ENCODE measurements at places on chromosomes 5 and 9.
A peak's percentile ranks its signal among the peaks of the same experiment; 100 is the strongest.

DNA sequence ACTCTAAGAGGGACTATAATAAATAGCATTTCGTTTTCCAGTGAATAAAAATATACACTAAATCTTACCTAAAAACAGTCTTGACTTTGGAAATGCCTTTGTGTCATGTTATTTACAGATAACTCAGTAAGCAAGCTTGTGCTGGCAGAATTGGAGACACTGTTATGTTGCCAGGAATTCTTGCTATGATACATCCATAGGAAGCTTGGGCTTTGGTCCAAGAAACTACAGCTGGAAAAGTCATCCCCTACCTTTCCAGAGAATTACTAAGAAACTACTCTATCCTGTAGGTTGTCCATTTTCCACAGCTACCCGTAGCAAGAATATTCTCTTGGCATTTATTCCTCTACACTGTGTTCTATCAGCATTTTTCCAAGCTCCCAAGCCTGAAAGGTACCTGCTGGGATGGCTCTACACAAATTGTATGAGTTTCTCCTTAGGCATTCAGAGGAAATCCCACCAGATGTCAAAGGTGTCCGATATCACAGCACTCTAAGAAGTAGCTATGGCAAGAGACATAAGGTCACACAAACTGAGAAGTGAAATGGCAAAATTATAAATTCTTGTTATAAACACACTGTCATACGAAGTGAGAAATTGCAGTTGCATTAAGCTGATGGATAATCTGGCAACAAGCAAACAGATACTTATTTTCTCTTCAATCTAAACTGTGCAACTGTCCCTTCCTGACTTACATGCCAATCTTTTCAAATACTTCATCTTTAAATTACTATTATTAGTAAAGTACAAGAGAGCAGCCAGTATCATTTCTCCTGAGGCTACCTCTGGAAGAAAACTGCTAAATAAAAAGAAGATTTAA, 68.5 kb downstream of the MCTP1 start:
- DNase-seq: no peak

- DNase-seq: peak; percentile 26
These were observed 1.4 kb downstream of the PTGR1 start for GRCh38 chr9:111597852-111598732.

DNA sequence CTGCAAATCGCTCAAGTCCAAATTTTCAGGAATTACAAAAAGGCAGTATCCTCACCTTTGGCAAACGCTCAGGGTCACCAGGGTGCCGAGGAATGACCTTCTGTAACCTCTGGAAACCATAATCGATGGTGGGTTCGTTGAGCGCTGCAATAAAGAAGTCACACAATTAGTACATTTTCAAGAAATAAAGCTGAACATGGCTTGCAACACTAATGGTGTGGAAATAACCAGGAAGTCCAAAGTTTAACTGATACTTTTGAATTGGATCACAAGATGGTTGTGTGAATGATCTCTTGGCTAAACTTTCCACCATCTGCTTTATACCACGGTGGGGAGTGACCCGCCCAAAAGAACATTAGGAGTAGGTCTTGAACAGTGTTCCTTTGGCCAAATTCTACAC, 368.7 kb downstream of the EBF1 start:
- no peak for DNase-seq

DNA sequence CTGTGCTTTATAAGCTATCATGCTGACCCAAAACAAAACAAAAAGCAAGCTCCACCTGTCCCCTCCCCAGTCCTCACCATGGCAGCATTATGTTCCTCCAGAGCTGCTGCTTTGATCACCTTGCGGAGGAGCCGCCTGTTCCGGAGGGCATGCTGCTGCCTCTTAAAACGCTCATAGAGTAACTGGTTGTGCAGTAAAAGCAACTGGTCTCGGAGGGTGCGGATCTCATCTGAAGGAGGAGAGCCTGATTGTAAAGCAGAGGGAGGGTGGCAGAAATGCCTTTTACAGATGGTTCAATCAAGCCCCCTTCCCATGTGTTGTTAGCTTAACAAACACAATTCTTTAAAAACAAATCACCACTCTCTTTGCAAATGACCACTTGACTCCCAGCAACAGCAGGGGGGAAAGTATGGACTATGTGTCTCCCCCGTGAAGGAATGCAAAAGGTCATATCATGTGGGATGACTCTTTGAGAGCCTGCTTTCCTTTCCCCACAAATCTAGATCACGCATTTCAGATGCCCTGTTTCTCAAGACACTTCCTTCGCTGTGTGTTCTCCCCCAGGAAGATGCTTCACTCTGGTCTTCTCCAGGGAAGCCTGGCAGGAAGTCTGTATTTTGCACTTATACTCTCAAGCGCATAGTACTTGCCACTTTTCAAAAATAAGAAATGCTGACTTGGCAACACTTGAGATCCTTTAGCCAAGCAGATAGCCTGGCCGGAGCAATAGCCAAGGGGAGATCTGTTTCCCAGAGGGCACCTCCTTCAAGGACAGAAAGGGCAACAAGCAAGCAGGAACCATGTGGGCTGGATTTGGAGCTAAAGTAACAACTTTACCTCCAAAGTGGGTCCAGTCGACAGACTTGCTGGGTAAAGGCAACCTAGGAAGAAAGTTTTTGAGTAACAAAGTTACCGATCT, 25.1 kb downstream of the SPACA9 start:
- no peak for DNase-seq

GRCh38 chr5:22852807-22853660, at the start of gene CDH12:
Gene CDH12, minus strand, starts transcription at chr5:22853344.
- no peak for DNase-seq

- no peak for DNase-seq
These were observed 831 bp upstream of the TBC1D9B start for GRCh38 chr5:179908528-179908927.

DNA sequence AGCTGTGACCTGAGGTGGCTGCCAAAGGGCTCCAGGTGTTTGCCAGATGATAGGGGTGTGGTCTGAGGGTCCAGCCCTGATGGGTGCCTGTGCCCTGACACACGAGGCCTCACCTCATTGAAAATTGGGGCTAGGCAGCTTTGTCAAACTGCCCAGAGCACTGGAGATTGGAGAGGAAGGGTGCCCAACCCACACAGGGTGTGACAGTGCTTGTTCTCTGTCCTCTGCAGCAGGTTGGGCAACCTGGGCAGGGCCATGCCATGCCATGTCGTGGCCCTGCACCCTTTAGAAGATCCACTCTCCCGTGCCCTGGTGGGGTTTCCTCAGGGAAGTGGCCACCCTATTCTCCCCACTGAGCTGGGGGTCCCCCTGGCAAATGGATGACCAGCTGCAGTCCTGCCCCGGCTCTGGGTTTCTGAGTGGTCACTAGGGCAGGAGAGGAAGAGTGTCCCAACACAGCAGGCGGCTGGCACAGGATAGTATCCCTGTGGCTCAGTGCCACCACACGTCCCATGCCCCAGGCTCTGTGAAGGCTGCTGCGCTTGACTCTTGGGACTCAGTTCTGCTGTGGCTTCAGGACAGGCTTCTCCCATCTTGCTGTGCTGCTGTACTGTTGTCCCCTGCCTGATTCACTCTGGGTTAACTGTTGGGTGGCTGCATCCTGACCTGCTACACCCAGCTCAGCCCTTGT, 100.8 kb upstream of the PITX1 start:
- no peak for DNase-seq

GRCh38 chr5:138491669-138492559, 26.6 kb downstream of the EGR1 start:
- DNase-seq: peak; percentile 81

GRCh38 chr9:109496218-109496617, 1.9 kb downstream of the PTPN3 start:
- DNase-seq: no peak

DNA sequence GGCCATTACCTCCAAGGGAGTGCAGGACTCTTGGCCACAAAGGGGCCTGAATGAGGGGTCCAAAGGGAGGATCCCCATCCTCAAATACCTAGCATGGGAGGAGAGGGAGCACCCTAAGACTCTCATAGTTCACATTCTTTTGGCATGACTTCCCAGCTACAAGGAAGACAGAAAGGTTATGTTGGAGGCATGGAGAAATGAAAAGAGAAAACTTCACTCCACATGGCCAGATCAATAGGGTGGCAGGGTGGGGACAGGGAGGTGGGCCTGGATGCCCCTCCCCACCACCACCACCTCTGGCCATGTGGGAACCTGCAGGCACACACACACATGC, 97.6 kb downstream of the PAX5 start:
- no peak for DNase-seq

DNA sequence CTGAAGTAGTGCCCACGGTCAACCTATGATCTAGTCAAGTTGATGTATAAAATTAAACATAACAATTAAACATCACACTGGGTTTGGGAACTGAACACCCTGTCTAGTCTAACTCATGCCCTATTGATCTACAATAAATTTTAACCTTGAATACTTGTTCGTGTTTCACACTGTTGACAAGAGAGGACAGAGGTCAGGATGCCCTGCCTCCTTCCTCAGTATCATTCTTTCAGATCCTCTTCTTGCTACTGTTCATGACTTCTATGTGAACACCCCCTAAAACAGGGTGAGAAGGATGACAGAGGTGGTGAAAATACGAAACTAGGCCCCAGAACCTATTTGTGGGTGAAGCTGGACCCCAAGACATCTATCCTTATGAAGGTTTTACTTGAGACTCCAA, 8.1 kb upstream of the MAT2B start:
- DNase-seq: no peak

DNA sequence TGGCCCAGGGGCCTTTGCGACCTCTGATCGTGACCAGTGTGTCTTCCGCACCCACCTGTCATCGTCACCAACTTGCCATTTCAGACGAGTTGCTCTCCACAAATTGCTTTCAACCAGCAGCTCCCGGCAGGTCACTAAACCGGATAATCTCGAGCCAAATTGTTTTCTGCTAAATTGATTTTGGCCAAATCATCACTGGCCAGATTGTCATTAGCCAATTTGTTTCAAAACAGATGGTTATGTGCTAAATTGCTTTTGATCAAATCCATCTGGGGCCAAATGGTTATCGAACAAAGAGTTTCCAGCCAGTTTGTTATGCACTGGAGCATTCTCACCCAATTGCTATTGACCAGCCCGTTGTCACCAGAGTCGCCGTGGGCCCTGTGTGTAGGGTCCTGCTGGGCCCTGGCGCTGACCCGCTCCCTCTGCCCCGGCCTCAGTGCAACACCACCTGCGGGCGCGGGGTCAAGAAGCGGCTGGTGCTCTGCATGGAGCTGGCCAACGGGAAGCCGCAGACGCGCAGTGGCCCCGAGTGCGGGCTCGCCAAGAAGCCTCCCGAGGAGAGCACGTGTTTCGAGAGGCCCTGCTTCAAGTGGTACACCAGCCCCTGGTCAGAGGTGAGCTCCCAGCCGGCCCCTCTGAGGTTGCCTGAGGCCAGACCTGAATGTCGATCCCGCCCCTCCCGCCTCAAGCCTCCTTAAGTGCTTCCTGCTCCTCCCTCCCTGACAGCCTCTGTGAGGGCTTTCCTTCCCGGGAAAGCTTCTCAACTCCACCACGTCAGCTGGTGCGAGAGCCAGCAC, 35.6 kb downstream of the ADAMTSL2 start:
- no peak for DNase-seq

- no peak for DNase-seq
These were observed 80.1 kb upstream of the TNFAIP8 start for GRCh38 chr5:119275601-119276173.

GRCh38 chr9:87792831-87793288, 66.9 kb downstream of the CTSL start:
- DNase-seq: peak; percentile 44

- no peak for DNase-seq
These were observed 50.7 kb downstream of the DBH start for GRCh38 chr9:133686642-133687575.

- DNase-seq: no peak
These were observed 93.2 kb upstream of the OSMR start for GRCh38 chr5:38752622-38753021.

DNA sequence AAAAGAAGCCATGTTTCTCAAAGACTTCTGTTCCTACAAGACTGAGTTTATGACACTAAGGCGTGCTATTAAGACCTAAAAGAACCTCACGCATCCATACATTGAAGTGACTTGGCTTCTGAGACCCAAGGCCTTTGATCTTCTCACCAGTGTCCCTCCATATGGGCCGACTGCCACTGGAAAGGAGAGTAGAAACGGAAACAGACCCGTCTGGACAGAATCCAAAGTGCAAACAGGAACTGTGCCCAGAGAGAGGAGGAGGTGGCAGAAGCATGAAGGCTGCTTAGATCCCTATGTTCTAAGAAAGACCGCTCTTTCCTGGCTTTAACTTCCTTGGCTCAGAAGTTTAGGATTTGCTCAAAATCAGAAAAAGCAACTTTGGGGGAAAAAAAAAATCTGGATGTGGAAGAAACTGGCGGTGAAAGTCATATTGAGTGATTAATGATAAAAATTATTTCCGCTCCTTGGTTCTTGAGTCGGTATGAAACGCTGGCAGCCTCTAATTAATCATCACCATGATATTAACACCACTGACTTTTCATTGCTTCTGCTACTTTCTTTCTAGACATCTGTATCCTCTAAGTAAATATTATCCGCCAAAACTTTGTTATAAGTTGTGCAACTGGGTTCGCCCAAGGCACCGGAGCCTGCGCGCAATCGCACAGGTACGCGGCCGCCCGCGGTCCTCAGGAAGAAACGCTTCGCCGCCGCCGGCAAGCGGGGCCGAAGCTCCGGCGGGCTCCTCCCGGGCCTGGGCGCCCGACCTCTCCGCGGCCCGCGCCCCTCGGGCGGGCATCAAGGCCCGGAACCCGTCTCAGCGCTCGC, 726 bp downstream of the DAP start:
- DNase-seq: peak; percentile 29

- no peak for DNase-seq
These were observed 425.9 kb downstream of the SPOCK1 start for GRCh38 chr5:137073189-137073588.

Data from activated T-helper 2 cell treated with anti-CD3 and anti-CD28 coated beads, Interferon-gamma antibody, Interleukin-2, Interleukin-4, amounts not matched to agents 10 μg/mL and 5 μg/mL and 100 μg/mL, durations not matched to agents 14 hours and 24 hours and 36 hours (primary cell).